NCI-H460 (cell line): ENCODE measurements at places on chromosomes 3 and 15.

DNA sequence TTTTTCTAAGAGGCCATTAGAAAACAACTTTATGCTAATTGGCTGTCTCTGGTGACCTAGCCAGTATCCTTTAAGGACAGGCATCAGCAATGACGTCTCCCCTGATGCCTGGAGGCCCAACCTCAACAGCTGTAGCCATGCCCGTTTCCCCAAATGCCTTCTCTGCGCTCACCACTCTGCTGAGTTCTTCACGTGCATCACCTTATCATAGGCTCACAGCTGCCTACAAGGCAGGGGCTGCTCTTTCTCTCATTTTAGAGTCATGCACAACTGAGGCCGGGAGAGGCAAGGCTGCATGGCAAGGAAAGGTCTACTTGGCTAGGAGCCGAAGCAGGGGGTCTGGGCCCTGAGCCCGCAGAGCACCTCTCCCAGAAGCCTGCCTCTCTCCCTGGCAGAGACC, 43.9 kb upstream of the SEC13 start:
- no peak for DNase-seq

GRCh38 chr3:153221748-153222162, 59.7 kb downstream of the RAP2B start:
- peak; percentile 95 for DNase-seq

DNA sequence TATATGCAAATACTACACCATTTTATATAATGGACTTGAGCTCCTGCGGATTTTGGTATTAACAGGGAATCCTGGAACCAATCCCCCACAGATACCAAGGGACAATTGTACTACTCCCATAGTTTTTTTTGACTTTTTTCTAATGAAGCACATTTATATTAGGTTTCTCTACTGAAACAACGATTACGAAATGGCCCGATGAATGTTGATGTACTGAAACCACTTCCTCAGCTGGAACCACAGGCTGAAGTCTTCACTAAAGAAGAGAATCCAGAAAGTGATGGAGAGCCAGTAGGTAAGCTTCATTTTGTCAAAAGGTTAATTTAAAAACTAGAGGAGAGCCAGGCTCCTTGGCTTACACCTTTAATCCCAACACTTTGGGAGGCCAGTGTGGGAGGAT, 121.5 kb upstream of the LRRFIP2 start:
- DNase-seq: no peak

- DNase-seq: no peak
Observed at GRCh38 chr15:57284535-57284934, 91.8 kb upstream of the CGNL1 start.
